ENCODE measurements at places on chromosomes 3 and 15. TPM values are rescaled to one million over a fixed set of nuclear protein-coding genes. Genes with fewer than 3 reads are reported as not detected.

IQCF5 gene
- not detected for total RNA-seq

CPNE4 gene
- not detected for total RNA-seq

ZNF385D gene
- total RNA-seq = 4.5 TPM

PP2D1 gene
- not detected for total RNA-seq

DPPA2 gene
- total RNA-seq = not detected

TMEM266 gene
- not detected for total RNA-seq

XCR1 gene
- total RNA-seq = not detected

CPNE9 gene
- total RNA-seq = 0.30 TPM
